ENCODE measurements at places on chromosomes 3 and 15.
A peak's percentile ranks its signal among the peaks of the same experiment; 100 is the strongest.

DNA sequence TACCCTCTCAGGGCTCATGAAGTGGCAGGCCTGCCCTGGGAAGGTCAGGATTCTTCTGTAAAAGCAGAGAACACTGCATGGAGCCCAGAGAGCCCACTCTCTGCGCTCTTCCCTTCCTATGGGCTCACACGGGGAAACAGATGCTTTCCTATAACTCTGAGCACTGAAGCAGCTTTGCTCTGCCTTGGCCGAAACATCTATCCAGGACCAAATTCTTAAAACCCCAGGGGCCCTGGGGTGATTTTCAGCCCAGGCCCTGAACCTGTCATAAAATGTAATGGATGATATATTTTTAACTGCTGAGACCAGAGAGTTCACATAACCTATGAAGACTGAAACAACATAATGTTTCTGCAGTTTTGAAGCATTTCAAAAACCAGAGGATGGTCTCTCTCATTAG, 249.9 kb upstream of the CTDSPL start:
- no peak for DNase-seq

- no peak for DNase-seq
Observed at GRCh38 chr3:115784739-115785536, 161.6 kb downstream of the GAP43 start.

GRCh38 chr3:16338999-16339398, 74.0 kb downstream of the OXNAD1 start:
- peak; percentile 36 for DNase-seq

DNA sequence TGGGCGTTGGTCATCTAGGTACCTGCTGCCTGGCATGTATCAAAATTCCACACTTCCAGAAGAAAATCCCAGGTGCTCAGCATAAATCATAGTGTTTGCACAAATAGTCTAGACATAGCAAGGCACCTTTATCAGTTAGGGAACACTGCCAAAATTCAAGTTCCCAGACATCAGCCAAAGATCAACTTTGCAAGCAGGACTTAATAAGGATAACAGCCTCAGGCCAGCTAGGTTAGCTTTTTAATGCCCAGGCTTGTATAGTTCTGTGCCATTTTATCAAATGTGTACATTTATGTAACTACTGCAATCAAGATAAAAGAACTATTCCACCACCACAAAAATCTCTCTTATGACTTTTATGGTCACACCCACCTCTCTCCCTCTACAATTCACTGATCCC, 30.7 kb downstream of the DZIP3 start:
- no peak for DNase-seq

DNA sequence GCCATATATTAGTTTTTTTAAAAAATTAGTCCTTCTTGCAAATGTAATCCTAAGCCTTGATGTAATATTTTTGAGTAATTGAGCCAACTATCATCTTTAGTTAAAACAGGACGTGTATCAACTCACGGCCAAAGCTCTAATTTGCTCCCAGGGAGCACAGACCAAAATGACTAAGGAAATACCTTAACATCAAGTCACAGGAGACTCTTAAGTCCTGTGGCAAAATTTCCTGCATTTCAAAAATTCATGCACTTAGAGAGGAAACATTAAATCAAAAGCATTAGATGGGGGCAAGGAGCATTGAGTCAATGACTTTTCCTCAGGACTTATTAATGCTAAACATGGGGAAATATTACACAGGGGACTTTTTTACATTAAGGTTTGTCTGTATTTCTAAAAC, 276.0 kb downstream of the MFSD1 start:
- no peak for DNase-seq

DNA sequence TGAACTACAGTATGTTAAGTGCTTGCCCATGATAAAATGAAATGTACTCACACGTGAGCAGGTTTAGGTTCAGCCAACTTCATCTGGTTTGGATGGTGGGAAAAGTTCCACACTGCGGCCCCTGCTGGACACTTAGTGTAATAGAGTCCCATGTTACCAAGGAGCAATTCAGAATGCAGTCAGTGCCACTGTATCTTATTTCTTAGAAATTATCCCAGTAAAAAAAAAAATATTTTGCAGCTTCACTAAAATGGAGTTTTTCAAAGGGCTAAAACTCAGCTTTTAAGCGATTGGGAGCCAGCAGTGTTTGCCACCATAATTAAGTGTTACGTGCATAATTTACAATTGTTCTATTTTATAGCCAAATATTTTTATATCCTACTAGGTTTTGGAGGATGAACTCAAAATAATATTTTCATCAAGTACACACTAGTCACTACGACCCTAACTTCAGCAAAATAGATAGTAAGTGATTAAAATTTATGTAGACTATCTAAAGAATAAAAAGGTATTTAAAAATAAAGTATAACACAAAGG, 371.7 kb upstream of the GBE1 start:
- DNase-seq, result peak; percentile 60

- DNase-seq, result no peak
Observed at GRCh38 chr3:82410366-82410765, 648.9 kb upstream of the GBE1 start.

Measured in activated naive CD4-positive, alpha-beta T cell treated with anti-CD3 and anti-CD28 coated beads for 36 hours (primary cell).